Activated CD8-positive, alpha-beta memory T cell treated with anti-CD3 and anti-CD28 coated beads for 1 hour (primary cell): ENCODE measurements at places on chromosomes 2 and 18.

- no peak for DNase-seq
Measured at GRCh38 chr2:144515099-144515695, 4.7 kb downstream of the ZEB2 start.

DNA sequence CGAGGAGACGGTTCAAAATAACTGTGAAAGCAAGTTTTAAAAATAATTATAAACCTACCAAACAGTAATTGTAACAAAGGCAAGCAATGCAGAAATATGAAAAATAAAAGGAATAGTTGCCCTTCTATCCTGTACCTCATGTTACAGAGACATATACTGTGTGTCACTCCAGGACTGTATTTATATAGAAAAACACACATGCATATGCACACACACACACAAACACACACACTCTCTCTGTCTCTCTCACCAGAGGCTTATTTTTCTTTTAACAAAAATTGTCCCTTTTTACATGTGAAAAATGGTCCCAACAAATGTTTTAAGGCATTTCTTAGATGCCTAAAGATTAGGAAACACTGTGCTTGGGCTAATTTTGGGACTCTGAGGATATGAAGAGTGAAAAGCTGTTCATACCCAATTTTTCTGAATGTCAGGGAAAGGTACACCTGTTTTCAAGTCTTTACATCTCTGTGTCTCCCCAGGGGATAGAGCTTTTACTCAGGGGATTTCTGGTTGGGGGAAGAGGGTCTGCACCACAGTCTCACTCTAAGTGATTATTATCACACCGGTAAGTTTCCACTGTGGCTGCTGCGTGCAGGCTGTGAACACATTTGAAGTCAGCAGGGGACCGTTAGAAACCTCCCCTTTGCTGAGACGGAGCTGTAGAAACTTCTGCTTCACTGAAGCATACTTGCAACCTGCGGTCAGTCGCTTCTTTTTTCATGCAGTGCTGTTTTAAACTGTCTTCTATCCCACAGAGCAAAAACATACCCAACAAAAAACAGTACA lies 51.4 kb upstream of the SPAG16 start:
- peak; percentile 28 for DNase-seq

- DNase-seq, result no peak
Measured at GRCh38 chr2:180356676-180357075, 349.6 kb upstream of the CWC22 start.

DNA sequence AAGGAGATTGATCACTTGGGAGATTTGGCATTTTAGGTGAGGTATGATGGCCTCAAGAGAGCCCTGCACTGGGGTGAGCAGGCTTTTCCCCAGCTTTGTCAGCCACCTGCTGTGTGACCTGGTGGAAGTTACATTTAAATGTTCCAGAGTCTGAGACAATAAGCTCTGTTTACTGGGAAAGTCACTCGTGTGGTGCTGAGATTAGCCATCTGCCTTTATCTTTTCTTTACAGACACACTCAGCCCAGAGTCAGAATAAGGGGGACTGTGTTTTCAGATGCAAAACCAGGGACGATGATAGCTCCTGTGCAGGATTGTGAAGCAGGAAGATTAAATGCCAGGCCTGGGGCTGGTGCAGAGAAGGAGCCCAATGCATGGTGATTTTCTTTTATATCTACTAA lies 47.9 kb downstream of the SH3RF3 start:
- no peak for DNase-seq

DNA sequence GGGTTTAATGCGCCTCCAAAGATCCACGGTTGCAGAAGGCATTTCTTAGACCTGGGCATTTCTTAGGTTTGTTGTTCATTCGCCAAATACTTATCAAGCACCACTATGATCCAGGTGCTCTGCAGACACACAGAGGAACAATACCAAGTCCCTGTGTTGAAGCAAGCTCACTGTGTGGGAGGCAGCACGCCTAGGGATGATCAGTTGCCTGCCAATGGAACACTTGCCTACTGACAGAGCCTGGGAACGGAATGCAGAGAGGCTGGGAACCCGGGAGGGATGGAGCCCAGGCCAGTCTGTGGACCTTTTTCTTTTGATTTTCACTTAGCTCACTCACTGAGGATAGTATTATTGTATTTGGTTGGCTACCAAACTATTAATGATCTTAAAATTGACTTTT lies 1.9 kb upstream of the GRP start:
- DNase-seq, result no peak

DNA sequence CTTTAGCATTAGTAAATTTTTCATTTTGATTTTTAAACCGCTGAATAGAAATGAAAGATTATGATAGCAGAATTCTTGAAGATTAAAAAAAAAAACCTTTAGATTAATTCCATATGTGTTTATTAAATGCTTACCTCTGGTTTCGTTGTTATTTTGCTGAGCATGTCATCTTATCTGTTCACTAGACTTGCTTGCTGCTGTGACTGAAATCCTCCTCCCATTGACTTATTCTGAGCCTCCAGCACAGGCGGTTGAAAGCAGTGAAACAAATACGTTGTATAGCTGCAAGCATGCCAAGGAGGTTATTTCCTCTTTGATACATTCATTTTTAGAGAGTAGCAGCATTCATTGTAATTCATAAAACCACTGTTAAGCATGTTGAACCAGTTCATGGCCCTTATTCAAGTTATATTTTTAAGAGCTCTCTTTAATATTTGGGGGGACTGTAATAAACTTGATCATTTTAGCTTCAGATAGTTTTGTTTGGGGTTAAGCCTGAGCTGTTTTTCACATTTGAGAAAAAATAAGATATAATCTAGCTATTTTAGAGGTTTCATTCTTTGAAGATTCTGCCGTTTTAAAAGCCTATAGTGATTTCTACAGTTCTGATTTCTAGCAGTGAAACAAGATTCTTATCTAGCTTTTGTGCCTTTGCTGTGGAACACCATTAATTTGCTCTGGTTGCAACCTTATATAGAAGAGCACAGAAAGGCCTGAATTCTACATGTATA lies at the start of gene HTR2B:
HTR2B (minus strand) TSS at position 205 of the 731 bp plus-strand sequence. CDS start 1,278 bp downstream, outside the sequence.
- DNase-seq, result no peak

- no peak for DNase-seq
Measured at GRCh38 chr2:77484026-77484425, 38.1 kb downstream of the LRRTM4 start.

GRCh38 chr18:79546781-79547272 lies 132.8 kb upstream of the CTDP1 start:
- DNase-seq, result no peak

GRCh38 chr18:26526128-26526965 lies 22.0 kb downstream of the KCTD1 start:
- DNase-seq, result no peak

DNA sequence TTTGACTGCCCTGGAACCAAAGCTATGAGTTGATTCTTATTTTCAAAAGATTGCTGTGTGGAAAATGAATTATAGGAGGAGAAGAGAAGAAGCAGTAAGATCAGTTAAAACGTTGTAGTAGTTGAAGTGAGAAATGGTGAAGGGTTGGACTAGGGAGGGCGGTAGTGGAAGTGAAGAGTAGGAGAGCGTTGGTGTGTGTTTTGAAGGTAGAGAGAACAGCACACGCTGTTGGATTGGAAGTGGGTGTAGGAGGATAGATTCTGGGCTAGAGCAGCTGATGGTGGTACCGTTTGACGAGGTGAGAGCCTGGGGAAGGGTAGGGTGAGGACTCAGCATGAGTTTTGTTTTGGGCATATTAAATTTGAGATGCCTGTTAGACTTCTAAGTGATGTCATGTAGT lies 18.4 kb downstream of the RIOK3 start:
- no peak for DNase-seq

GRCh38 chr18:54904581-54904980 lies 54.7 kb downstream of the CCDC68 start:
- no peak for DNase-seq

GRCh38 chr2:228180181-228181097 lies 1.0 kb downstream of the SPHKAP start:
- no peak for DNase-seq

- no peak for DNase-seq
Measured at GRCh38 chr2:131125195-131125757, 20.1 kb downstream of the PLEKHB2 start.

DNA sequence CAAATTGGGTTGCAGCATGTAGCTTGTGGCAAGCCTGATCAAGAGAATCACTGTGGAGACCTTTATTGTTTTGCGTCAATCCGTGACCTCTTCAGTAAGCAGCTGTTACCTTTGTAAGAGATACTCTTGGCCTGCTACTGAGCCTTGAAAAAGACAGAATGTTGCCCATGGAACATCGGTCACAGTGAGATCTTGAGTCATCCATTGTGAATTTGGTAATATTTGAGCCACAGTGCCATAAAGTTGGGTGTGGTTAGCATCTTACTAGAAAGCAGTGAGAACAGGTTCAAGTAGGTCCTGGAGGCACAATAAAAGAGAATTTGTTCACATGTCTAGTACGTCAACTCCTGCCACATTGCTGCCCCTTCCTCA lies 12.7 kb upstream of the EFR3B start:
- no peak for DNase-seq

GRCh38 chr2:231715988-231716616 lies 7.8 kb downstream of the PTMA start:
- no peak for DNase-seq

GRCh38 chr2:36700311-36700710 lies 3.8 kb downstream of the VIT start:
- no peak for DNase-seq

GRCh38 chr2:217160103-217160743 lies 300.4 kb upstream of the TNP1 start:
- DNase-seq, result no peak

- no peak for DNase-seq
Measured at GRCh38 chr2:95387358-95387757, 15.2 kb upstream of the FAHD2A start.

GRCh38 chr18:63016270-63016669 lies 300.9 kb downstream of the PHLPP1 start:
- DNase-seq, result peak; percentile 18

DNA sequence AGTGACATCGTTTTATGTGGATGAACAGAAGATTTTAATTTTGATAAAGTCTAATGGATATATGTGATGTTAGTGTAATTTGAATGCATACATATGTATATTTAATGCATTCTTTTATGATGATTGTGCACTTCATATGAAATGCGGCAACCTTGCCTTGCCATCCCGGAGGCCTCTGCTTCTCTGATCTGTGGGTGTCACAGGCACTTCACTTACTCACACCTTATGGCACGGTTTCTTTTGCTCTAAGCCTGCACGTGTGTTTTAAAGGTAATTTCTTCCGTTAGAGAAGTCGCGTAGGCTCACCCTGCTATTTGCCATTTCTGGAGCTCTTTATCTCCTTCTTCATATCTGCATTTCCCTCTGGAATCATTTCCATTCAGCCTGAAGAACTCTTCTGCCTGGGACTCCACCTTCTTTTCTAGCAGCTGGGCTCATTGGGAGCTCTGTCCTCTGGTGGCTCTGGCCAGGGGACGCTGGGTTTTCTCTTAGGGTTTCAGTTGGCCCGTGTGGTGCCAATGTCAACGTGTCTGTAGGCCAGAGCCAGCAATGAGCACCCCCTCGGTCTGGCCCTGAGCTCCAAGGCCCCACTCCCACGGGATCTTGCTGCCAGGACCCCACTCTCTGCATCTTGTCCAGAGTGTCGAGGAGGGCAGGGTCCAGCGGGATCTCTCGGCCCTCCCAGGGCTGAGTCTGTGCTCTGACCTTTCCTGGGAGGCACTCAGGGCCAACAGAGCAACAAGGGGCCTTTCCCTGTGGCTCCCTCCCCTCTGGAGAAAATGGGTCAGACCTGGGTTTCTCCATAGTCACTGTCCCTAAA lies 97.3 kb downstream of the RTP5 start:
- no peak for DNase-seq

DNA sequence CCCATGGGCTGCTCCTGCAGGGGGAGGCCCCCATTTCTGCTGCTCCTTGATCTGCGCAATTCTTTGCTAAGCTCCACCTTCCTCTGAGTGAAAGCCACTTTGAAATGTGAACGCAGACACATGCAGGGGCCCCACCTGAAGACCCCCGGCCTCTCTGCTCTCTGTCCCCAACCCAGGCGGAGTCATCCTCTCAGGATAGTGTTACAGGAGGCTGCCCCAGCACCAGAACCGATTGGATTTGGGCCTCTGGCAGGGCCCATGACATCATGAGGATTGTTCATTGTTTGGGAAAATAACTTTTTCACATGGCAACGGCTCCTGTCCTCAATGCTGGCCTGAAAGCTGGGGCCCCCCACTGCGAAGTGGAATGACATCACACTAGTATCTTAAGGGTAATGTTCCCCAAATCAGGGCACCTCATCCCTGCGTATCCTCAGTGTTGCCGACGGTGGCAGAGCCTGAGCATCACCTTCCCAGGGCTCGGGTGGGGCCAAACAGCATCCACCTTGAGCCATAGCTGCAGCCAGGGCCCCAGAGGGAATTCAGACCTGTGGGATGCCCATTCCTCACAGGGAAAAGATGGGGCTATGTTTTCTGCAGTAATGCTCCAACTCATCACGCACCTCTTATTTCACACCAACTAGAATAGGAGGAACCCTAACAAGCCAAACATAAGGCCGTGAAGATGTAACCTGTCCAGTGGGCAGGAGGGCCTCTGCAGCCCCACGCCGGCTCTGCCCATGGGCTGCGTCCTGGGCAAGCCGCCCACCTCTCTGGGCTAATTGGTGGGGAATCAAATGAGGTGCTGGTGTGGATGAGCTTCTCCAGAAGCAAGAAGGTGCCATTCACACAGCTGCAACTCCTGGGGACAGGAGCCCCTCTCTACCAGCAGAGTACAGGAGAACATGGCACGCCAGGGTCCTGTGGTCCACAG lies 2.7 kb upstream of the ERFE start:
- DNase-seq, result no peak

DNA sequence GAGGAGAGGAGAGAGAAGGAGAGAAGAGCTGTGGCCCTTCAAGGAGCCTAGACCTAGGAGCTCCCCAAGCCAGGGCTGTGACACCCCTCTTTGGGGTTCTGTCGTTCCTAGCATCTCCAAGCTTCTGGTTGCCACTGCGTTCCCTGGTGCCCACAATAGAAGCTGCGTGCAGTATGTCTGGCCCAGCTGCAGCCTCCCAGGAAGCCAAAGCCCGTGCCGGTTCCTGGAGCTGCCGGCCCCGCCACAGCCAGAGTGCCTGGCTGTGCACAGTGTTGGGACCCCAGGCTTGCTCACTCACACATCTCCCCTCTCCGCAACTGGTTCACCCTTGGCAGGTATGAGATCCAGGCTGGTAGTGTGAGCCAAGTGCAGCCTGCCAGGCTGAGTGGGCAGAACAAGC lies 367.7 kb upstream of the MC4R start:
- DNase-seq, result no peak

DNA sequence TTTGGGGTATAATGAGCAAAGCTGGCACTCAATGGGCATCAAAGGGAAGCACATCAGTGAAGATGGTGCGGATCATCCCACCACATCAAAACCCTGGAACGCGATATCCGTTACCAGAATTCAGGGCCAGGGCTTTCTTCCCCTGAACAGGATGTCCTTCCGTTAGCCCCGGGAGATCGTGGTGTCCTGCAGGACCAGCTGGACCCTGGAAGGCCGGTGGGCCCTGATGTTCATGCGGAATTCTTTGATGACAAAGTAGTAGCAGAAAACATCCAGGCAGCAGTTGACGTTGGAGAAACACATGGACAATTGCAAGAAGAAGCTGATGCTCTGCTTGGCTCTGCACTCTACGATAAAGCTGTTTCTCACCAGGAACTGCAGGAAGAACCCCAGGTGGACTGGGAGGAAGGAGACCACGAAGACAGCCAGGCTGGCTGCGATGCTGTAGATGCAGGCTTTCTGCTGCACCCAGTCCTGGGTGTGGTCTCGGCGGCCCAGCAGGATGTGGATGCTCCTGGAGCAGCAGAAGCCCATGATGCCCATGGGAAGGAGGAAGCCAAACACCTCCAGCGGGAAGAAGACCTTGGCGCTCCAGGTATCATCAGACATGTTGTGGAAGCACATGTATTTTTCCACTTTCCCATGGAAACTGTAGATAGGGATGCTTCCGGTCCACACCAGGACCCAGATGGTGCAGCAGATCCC lies 15.0 kb downstream of the GPR55 start:
- no peak for DNase-seq

GRCh38 chr2:46163098-46163430 lies 134.1 kb upstream of the EPAS1 start:
- no peak for DNase-seq
